ENCODE measurements at places on chromosomes 3 and 15.

DNA sequence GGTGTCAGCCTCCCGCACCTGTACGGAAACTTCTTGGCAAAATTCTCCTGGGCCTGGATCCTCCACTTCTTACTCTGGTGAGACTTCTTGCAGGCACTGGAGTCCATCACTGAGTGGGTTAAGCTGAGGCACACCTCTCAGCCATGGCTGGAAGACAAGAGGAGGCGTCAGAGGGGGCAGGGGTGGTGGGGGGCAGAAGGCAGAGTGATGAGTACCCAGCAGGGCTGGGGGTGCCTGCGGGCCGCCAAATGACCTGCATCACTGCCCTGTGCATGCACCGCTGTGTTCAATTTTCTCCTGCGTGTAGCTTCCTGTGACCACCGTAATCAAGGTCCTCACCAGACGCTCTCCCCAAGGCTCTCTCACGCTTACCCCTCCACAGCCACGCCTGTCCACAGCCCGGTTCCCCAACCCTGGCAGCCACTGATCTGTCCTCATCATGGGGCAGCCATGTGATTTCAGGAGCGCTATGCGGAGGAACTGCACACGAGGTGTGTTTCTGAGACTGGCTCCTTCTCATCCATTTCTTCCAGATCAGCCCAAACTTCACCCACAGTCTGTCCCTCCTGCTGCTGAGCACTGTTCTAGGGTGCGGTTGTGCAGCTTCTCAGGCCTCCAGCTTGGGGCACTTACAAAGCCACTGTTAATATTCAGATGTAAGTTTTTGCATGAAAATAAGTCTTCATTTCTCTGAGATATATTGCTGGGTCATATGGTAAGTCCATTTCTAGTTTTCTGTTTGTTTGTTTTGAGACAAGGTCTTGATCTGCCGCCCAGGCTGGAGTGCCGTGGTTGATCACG, 5.2 kb downstream of the C3orf22 start:
- DNase-seq: no peak

GRCh38 chr15:99174567-99175395, 69.9 kb downstream of the SYNM start:
- no peak for DNase-seq

GRCh38 chr3:67418426-67419217, 235.8 kb downstream of the SUCLG2 start:
- DNase-seq: no peak

- no peak for DNase-seq
These were observed 60.8 kb downstream of the ATP13A5 start for GRCh38 chr3:193317682-193318300.

DNA sequence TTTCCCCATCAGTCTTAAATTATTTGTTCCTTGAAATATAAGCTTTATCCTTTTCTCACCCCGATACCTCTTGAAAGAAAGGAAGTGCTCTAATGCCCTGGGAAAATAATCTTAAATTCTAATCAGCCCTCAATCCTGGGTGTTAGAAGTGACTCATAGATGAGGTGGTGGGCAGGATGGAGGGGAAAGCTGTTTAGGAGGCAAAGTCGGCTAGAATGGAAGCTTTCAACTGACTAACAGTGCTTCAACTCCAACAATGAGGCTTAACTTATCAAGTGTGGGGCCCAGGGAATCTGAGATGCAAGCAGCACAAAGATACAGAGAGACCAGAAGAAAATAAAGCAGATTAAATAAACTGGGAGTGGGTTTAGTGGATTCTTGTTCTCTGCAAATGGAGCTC, 175.8 kb downstream of the EPHB1 start:
- DNase-seq: no peak

DNA sequence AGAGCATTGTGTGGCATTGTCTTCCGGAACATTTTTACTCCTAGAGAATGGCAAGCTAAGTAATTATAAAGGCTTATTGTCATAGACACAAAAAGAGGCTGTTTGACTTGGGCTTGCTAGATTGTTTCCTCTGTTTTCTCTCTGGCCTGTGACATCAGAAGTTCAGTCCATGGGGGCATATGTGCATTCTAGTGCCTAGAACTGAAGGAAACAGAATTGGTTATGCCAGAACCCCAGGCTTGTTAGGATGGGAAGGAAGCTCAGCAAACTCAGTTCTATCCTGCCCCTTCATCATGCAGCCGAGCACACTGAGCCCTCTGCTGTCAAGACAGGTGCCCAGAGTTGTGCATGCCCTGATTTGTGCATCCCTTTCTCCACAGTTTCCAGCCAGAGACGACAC, 131.3 kb downstream of the PDE8A start:
- DNase-seq: no peak

DNA sequence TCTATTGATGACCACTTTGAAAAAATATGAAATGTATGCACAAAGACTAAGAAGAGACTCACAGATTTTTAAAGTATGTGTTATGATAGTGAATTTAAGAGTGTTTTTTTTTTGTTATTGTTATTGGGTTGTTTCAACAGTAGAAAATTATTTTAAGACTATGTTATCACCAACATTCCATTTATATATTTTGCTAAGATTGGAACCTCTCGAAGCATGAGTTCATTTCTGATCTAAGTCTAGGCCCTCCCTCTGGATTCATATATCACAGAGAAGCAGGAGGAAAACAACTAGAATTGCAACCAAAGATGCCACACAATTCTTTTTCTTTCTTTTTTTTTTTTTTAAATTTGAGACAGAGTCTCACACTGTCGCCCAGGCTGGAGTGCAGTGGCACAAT, 46.8 kb downstream of the ITGB5 start:
- no peak for DNase-seq

- DNase-seq: no peak
These were observed 177.5 kb upstream of the ICE2 start for GRCh38 chr15:60656481-60656880.

DNA sequence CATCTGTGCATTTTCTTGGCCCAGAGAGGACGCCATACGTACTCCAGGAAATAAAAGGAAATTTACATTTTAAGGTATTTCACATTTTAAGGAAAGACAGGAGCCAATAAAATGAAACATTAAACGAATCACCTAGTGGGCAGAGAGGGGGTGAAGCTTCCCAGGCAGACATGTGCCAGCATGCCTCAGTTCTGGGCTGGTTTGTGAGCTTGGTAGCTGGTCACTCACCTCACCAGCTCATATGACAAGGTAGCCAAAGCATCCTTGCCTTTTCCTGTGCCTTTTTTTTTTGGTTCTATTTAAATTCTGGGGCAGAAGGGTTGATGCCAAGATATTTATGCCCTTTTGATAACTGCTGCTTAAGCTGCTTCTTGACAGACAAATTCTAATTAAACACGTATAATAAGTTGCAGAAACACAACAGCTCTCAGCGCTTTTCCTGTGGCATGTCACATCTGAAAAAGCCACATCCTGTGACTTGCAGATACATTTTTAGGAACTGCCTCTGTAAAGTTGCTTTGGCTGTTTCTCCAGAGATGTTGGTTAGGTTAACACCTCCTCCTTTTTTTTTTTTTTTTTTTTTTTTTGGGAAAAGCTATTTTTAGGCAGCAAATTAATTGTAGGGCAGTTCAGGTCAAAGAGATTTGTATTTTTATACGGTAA, 218.6 kb downstream of the PDCD6IP start:
- DNase-seq: no peak

DNA sequence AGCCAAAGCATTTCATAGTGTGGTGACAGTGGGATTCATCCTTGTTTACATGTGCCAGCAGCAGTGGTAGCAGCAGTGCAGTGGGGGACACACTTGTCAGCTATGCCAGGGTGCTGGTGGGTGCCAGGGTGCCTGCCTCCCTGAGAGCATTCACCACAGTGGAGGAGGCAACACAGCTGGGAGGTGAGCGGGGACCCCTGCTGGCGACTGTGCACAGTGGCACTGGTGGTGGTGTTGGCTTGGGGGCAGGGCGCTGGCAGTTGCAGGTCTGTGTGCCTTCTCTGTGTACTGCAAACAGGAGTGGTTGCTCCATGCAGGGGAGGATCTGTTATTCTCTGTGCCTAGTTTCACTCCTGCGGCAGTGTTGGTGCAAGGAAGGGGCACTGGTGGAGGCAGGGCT, 41.2 kb downstream of the CEP63 start:
- no peak for DNase-seq

DNA sequence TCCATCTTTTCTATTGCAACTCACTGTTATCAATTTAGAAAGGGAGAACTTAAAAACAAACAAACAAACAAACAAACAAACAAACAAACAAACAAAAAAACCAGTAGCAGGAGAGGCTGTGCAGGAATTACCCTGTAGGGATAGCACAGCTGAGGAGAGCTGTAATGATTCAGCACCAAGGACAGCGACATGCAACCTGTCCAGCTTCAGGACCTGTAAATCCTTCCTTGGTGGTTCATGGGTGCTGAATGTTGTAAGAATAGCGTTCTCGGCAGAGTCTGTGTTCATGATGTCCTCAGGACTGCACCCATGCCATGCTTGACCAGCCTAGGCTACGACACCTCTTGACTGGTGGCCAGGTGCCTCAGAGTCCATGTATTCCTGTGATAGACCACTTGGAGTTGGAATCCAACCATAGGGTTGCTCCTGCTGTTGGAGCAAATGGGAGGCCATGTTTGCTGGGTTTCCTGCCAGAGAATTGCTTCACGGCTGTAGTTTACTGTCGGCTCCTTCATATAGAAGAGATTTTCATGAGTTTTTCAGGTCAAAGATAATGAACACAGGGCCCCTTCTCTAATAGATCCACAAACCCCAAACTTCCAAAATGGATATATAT, 65.9 kb downstream of the CACNA2D3 start:
- peak; percentile 33 for DNase-seq

GRCh38 chr3:154926721-154927120, 153.4 kb upstream of the MME start:
- DNase-seq: no peak

DNA sequence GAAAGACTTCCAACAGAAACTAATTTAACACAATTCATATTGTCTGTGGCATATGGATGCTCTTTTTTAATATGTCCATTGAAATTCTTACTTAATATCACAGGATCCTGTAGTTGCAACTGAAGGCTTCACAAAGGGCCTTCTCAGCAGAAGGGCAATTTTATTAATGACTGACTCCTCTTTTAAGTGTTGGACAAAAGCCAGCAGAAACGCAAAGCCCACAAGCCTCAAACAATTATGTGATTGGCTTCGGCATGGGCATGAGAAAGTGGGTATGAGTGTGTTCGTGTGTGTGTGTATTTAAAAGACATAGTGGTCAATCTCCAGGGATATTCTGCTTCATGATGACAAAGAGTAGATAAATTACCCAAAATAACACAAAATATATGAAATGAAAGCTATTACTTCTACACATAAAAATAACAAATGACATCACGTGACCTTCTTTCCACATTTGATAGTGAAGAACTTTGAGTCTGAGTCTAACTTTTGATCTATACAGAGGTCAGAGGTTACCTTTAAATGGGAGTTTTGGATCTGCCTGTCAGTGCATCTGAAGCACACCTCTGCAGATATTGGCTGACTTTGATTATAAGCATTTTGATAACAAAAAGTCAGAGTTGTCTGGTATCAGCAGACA, 496.9 kb downstream of the CADM2 start:
- DNase-seq: no peak

GRCh38 chr15:69760258-69760845, 307.7 kb downstream of the RPLP1 start:
- no peak for DNase-seq

DNA sequence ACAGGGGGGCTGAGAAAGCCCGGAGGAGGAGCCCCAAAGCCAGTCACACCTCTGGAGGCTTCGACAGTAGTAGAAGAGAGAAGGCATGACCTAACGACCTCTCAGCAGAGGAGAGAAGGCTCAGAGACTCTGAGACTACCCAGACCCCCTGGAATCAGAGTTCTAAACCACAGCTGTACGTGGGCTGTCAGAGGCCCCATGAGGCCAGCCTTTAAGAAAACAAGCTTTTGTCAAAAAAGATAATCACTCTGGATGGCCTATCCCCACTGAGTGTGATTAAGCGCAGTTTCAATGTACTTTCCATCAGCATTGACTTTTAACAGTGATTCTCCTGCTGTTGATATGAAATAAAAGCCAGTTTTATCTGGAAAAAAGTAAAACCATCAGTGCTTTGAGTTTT, 330.3 kb downstream of the CLSTN2 start:
- DNase-seq: no peak

GRCh38 chr3:125132815-125133214, 77.0 kb upstream of the HEG1 start:
- DNase-seq: no peak

- DNase-seq: no peak
These were observed 191.6 kb downstream of the KCNAB1 start for GRCh38 chr3:156311930-156312329.

- no peak for DNase-seq
These were observed 111.6 kb upstream of the PHLDB2 start for GRCh38 chr3:111747490-111747889.

DNA sequence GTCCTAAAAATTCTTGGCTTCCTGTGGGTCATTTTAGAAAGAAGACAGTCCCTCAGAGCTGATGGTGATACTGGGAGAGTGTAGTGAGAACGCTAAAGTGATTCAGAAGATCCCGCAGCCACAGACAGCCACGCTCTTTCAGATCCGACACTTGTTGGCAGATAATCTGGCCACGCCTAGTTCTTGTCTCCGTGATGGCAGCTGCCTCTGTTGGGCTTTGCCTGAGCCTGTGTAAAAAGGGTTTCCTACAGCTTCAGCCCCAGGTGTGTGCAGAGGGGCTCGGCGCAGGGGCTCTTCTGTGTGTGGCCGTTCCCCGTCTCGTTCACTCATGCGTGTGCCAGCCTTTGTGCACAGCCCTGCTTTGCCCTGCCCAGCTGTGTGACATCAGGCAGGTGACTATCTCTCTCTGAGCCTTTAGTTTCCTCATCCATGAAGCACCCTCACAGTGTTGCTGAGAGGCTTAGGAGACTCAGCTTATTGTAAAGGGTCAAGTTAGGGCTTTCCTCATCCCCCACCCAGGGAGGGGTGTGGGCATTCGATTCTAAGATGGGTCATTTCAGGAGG, 6.3 kb downstream of the IRAK2 start:
- DNase-seq: no peak

GRCh38 chr3:13199899-13200451, 126.7 kb upstream of the IQSEC1 start:
- no peak for DNase-seq
